ENCODE measurements at places on chromosomes 12 and 14.

DNA sequence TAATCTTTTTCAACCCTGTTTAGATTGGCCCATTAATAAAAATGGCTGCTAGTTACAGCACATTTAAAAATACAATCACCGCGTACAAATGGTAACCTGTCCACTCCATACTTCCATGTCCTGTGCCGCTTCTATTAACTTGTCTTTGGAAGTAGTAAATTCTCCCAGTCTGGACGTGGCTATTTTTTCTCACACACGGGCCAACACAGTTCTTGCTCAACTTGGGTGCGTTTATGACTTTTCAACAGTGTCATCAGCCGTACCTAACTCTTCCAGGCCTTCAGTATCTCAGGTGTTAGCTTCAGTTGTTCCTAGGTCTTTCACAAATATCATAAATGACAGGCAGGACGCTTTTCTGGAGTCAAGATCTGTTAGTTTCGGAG is 475 bp upstream of the PCNX1 start:
- no peak for DNase-seq

- no peak for DNase-seq
Measured at GRCh38 chr14:105019861-105020814, 745 bp downstream of the CDCA4 start.

DNA sequence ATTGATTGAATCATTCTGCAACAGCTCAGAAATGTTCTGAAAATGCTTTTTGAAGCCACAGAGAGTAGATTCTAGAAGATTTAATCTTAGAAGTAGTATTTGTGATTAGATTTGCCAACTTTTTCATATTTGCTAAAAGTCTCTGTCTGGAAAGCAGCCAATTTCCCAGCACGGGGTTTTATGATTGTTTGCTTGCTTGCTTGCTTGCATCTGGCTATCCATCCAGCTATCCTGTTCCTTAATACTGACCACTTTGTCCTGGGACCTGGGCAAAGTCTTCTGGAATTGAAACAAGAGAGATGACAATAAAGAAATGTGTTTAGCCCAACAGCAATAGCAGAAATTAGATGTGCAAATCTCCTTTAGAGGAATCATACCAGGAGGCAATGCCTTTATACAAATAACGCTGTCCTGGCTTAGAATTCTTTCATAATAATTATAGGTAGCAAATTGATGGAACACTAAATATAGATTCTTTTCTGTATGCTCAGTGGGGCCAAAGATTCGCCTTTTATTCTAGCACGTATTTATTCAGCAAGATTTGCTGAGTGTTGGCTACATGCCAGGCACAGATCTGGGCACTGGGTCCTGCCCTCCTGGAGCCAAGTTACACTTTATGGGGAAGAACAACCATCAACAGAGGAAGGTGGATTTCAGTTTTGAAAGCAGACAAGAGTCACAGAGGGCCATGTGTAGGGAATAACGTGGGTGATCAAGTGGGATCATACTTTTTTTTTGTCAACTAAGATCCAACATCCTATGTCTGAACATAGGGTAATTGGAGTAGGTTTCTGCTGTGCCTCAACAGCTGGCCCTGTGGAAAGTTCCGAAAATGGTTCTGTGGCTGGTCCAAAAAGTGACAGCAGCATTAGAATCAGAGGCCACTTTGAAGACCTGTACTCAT is 25.3 kb downstream of the MYBPC1 start:
- no peak for DNase-seq

GRCh38 chr12:60714141-60714900 is 1118.5 kb downstream of the SLC16A7 start:
- no peak for DNase-seq

GRCh38 chr12:94047781-94048567 is 100.4 kb upstream of the PLXNC1 start:
- no peak for DNase-seq

DNA sequence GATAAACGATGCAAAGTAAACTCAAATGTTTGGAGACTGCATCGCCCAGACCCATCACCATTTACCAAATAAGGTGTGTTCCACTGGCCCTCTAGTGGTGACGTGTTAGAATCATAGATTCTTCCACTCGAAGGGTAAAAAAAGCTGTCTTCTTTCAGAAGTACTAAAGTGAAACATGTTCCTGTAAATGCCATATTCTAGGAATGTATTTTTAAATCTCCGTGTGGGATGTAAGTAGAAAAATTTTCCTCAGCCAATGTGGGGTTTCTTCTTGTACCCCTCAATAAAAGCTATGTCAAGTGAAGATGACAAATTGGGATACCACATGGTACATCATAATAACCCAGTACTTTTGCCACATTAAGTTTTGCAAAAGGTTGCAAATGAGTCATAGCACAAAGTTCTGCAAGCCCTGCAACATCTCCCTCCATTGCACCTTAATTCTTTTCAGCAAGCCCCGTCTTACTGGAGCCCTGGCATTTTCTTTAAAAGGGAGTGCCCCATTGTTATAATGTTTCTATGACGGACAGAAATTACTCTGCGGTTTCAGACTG is 100.8 kb downstream of the CCER1 start:
- DNase-seq: no peak

GRCh38 chr14:69701291-69701690 is 65.7 kb upstream of the SRSF5 start:
- no peak for DNase-seq

- no peak for DNase-seq
Measured at GRCh38 chr14:96782436-96782835, 14.7 kb upstream of the VRK1 start.

DNA sequence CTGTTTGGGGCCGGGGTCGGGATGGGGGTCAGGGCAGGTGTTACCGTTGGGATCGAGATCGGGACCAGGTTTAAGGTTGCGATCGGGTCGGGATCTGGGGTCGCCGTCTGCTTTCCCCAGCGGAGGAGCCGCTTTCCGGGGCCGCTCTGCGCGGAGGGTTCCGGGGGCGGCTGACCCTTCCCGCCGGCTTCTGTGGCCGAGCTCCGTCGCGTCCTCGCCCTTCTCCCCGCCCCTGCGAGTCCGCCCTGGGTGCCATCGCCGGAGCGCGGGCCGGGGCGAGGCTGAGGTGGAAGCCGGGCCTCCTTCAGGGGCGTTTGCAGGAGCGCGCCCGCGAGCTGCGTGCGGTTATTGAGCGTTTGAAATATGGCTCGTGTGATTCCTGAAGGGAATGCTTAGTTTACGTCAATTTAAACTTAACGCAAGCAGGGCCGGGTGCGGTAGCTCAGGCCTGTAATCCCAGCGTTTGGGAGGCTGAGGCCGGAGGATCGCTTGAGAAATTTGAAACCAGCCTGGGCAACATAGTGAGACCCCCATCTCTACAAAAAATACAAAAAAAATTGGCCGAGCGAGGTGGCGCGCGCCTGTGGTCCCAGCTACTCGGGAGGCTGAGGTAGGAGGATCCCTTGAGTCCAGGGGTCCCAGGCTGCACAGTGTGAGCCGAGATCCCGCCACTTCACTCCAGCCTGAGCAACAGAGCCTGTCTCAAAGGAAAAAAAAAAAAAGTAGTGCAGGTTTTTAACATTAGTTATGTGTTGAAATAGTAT is 620 bp downstream of the PGAM5 start:
- DNase-seq: no peak

DNA sequence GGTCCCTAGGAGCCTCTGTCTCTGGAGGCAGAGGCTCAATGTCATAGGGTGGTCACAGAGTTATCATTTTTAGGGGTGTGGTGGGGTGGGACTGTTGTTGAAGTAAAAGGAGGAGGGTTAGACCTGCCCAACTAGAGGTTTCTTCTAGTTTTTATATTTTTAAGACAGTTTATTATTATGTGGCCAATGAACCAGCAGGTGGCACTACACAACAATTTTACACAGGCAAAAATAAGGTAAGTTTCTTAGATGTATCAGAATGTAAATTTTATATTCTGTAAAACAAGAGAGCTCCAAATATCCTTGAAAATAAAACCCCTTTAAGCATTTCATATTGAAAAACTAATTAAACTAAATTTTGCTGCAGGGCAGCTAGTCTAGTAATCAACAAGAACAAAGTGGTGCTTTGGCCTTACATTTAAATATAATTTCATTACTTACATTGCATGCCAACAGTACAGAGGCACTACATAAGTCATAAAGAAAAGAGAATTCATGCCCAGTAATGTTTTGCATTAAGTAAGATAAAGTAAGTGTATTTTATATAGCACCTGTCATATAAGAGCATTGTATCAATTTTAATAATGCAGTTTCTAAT is 22.2 kb upstream of the OVCH1 start:
- DNase-seq: no peak

DNA sequence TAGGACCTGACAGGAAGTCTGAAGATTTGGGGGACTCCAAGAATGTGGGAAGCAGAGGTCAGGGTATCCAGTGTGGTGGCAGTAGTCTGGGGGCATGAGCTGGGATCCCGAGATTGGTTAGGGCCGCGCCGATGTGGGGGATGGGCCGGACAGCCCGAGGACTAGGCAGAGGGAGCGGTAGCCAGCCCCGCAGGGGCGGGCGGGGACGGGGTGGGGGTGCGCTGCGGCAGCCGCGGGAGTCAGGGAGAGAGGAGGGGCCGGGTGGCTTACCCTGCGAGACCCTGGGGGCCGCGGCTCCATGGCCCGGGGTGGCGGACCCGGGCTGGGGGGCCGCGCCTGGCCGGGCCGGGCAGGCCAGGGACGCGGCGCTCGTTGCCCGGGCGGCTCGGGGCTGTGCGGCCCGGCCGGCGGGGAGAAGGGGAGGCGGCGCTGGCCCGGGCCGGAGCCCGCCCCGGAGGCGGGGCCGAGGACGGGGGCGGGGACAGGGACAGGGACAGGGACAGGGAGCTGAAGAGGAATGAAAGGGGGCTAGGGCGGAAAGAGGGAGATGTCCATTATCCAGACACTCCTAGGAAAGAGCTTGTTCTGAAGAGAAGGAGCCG is 5.6 kb downstream of the ZNF385A start:
- DNase-seq: no peak

DNA sequence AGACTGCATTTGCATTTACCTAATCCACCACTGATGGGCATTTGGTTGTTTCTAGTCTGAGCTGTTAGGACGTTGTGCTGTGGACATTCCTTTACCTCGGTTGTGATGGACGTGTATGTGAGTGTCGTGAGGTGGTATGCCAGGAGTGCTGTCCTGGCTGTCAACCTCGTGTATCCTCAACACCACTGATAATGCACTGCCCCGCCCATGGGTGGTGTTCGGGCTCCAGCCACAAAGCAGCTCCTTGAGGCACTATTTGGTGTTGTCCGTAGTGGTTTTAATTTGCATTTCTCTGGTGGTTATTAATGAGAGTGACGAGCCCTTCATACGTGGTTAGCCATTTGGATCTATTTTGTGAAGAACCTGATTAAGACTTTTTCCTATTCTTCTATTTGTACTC is 87.6 kb downstream of the PPP2R5C start:
- DNase-seq: no peak

DNA sequence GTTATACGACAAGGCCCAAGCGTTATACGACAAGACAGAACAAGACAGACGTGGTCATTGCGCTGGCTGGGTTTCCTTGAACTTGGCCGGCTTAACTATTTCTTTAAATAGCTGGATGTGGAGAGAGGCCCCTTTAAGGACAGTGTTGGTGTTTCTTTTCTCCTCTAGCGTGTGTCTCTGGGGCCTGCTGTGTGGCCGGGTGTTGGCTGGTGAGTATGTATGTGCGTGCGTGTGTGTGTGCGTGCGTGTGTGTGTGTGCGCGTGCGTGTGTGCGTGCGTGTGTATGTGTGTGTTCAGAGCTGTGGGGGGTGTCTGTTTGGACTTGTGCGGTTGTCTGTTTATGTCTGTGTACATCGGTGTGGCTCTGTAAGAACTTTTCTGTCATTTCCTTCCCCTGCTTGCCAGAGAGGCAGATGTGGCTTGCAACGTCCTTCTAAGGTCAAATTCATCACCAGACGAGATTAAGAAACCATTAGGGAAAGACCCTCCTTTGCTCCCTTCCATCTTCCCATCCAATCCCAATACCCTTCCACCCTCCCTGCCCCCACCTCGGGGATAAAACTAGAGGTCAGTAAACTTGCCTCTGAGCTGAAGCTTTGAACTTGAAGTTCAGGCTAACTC is 78.6 kb upstream of the TBX3 start:
- DNase-seq: no peak

DNA sequence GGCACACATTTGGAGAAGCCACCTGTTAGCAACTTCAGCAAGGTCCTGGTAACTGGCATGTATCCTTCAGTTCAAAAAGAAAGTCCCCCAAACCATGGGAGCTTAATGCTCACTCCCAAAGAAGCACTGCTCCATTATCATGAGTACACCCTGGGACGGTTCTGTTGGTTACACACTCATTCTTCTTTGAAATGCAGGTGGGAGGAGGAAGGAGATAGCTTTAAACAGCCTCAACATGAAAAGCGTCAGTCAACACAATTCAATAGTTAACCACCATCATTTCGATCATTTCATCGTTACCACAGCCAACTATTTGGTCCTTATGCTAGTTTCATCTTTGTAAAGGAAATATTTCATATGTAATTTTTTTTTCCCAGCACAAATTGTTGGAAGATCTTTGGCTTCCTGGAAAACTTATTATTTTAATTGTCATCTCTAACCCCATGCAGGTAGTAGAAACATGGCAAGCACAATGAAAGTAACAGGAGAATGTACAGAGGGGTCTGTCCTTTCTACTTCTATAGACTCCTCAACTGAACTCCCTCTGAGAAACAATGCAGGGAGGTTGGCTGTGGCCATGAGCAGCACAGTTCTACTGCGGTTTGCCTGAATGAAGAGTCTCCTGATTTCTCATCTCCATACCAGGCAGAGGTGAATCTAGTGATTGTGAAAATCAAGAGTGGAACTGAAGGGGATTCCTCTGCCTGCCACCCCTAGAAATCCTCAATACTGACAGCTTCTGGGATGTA is 196.4 kb upstream of the FOXN3 start:
- no peak for DNase-seq

GRCh38 chr14:52015411-52016030 is 26.2 kb downstream of the RTRAF start:
- no peak for DNase-seq

DNA sequence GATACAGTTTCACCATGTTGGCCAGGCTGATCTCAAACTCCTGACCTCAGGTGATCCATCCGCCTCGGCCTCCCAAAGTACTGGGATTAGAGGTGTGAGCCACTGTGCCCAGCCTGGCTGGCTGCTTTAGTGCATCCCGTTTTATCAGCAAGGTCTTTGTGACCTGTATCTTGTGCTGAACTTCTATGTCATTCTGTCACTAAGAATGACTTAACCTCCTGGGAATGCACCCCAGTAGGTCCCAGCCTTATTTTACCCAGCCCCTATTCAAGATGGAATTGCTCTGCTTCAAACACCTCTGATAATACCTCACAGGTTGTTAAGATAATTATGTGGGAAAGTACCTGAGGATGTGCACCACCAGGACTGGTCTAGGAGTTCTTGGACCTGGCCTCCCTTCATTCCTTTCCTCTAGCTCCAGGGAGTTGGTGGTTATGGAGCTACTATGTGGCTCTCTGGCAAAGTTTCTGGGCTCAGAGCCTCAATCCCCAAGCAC is 26.1 kb upstream of the JPH4 start:
- DNase-seq: no peak

DNA sequence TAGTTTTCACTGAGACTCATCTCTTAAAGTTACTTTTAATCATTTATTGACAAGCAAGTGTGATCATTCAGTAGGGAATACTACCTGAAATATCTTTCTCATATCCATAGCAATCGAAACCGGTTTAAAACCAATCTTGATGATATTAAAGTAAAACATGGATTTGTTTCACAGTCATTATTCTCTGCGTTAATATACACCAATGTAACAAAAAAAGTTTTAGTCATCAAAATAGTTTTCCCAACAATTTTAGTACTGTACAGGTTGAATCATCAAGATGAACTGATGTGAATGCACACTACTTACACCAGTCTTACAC is 137.0 kb upstream of the KRAS start:
- DNase-seq: no peak

- DNase-seq: no peak
Measured at GRCh38 chr12:52175371-52176350, 16.2 kb downstream of the KRT80 start.

- peak; percentile 10 for DNase-seq
Measured at GRCh38 chr14:96989306-96989705, 192.1 kb downstream of the VRK1 start.

All from hypothalamus (tissue), 51 donors.